GOT3 (cell line): ENCODE measurements at places on chromosomes 11 and 22.

GRCh38 chr11:28674433-28675103 is 566.4 kb downstream of the METTL15 start:
- DNase-seq = peak; percentile 5

DNA sequence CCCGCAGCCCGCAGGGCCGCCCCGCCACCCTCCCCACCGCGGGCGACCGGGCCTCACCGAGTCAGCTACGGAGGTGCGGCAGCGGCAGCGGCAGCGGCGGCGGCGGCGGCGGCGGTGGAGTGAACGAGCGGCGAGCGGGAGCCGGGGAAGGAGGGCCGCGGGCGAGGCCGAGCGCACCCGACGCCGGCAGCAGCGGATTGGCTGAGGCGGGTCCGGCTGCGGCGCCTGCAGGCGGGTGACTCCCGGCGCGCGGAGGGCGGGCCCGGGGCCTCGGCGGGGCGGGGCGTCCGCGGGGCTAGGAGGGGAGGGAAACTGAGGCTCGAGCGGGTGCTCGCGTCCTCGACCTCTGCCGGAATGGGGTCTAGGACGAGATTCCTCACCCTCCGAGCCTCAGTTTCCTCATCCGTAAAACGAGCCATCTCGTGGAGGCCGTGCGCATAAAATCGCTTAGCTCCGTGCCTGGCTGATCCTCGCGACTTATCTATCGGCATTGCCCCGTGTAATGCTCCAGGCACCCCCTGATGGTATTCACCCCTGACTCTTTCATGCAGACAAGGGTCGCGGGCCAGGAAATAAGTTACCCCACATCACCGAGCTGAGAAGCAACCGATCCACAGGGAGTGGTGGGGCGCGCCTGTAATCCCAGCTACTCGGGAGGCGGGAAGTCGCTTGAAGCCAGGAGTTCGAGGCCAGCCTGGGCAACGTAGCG is at the start of gene CPT1A:
Gene CPT1A (minus strand): TSS at position 199 of the 709 bp plus-strand sequence. CDS start 26,442 bp downstream, outside the sequence.
- DNase-seq = no peak

- no peak for DNase-seq
These were observed 60.1 kb downstream of the TRPC6 start for GRCh38 chr11:101523634-101524260.

DNA sequence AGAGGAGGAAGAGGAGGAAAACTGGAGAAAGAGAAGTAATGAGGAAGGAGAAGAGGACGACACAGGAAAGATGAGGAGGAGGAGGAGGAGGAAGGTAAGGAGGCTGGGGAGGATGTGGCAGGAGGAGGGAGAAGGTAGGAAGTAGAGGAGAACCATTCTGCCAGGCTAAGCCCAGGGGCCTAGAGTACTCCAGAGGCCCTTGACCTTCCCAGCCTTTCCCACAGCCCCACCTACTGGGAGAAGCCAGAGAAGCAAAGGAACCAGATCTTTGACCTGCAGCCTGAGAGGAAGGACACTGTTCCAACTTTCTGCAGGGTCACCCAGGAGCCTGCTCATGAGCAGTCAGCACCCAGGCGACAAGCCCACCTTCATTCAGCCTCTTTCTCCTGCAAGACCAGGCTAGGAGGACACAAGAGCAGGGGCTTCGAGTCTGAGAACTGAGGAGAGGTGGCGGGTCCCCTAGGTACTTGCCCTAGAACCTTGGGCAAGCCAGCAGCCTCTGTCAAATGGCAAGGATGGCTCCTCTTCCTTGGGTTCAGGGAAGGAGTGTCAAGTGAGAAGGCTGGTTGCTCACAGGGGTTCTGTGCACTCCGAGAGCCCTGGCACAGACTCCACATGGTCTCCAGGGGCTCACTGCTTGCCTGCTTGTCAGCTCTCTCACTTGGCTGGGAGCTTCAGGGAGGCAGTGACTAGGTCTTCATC is 27.9 kb upstream of the OAF start:
- no peak for DNase-seq

DNA sequence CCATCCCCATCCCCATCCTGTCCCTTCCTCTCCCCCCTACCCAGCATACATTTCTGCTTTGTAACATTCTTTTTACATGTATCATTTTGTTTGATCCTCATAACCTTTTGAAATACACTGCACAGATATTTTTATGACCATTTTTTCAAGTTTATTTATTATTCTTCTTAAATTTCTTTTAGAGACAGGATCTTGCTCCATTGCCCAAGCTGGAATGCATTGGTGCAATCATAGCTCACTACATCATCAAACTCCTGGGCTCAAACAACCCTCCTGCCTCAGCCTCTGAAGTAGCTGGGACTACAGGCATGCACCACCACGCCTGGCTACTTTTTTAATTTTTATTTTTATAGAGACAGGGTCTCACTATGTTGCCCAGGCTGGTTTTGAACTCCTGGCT is 99.4 kb upstream of the AKIP1 start:
- DNase-seq = no peak

DNA sequence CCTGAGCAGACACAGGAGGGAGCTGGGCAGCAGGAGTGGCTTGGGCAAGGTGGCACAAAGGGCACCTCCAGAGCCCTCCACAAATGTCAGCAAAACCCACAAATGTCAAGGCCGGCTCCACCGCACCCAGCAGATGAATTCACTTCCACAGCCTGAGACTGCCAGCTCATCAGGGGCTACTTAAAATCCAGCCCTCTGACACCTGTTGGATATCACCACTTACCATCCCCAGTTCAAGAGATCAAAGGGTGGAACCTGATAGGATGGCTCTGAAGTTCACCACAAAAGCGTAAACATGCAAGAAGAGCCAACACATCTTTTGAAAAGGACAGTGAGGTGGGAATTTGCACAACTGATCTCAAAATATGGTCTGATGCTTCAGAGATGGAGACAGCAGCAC is 168.6 kb upstream of the GRK3 start:
- DNase-seq = no peak

DNA sequence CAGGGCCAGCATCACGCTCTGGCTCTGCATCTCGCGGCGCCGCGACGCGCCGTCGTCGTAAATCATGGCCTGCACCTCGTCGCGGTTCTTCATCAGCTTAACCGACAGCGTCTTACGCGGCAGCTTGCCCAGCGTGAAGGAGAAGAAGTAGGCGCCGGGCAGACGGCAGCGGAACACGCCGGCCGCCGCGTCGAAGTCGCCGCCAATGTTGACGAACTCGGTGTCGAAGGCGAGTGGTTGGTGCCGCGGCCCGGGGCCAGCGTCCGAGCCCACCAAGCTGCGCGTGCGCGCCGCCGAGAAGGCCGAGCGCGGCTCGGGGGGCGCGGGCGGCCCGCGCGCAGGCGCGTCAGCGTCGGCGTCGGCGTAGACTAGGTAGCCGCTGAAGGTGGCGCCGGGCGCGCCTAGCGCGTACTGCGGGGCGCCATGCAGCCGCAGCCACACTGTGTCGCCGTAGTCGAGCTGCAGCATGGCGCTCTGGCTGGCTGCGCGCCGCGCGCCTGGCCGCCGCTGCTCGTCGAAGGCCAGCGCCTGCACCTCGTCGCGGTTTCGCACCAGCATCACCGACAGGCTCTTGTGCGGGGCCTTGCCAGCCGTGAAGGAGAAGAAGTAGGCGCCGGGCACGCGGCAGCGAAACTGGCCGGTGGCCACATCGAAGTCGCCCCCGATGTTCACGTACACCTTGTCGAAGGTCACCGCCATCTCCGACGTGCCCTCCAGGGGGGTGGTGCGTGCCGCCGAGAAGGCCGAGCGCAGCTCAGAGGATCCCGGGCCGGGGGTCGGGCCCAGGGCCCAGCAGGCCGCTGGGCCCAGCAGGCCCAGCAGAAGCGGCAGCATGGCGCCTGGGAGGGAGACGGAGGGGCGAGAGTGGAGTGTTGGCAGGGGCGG is 3.7 kb downstream of the FAM180B start:
- no peak for DNase-seq

- no peak for DNase-seq
These were observed 58.5 kb upstream of the ANO1 start for GRCh38 chr11:70019576-70020011.

DNA sequence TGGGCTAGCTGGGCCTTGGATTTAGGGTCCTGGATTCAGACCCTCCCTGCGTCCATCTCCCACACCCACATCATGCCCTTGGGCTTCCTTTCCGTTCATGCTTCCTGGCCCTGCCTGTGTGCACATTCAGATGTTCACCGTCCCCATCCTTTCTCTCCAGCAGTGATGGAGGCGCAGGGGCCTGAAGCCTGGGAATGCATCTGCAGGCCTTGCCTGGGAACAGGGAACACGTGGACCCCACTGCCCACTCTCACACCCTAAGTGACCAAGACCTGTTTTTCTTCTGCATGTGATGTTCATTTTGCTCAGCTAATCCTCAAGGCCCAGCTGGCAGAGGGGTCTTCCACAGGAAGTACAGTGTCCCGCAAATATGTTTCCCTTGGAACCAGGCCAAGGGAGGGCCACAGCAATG is 91.6 kb upstream of the PARVA start:
- no peak for DNase-seq

DNA sequence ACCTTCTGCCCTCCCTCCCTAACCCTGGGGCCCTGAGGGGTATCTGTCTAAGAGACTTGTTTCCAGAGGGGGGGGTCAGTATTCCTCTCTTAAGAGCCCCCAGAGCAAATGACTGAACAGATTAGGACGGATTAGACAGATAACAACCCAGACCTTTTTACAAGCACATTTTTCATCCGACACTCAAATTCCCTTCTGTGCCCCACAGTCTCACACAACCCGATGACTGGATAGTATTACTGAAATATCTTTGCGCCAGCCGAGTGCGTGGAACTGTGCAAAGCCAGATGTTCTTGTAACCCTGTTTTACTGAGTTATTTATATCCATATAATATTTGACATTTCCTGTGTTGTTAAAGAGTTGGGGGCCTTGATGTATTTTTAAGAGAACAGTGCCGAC is 30.9 kb upstream of the FLI1 start:
- DNase-seq = no peak

GRCh38 chr22:38271927-38272372 is 860 bp downstream of the TMEM184B start:
- DNase-seq = no peak

GRCh38 chr11:63851364-63851763 is 12.5 kb downstream of the MARK2 start:
- DNase-seq = no peak

GRCh38 chr11:34324466-34324865 is 33.3 kb downstream of the ABTB2 start:
- no peak for DNase-seq

DNA sequence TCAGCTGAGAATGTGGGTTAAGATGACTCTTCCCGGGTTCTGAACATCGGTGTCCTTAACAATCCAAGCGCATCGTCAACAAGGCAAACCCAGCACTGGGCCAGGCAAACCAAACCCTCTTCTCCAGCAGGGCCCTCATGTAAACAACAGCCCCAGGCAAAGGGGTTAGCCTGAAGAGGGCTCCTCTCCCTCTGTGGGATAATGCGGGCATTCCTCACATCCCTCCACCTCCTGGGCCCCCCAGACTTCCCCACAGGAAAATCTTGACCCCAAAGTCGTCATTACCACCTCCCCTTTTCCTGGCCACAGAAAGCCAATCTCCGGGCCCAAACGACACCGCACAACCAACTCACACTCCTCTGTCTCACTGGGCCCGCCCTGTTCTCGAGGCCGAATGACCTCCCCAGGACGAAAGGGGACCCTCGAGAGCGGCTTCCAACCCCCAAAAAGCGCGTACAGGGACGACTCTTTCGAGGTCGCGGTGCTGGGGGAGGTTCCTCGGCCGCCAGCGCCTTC is 566 bp downstream of the DDB1 start:
- DNase-seq = no peak

DNA sequence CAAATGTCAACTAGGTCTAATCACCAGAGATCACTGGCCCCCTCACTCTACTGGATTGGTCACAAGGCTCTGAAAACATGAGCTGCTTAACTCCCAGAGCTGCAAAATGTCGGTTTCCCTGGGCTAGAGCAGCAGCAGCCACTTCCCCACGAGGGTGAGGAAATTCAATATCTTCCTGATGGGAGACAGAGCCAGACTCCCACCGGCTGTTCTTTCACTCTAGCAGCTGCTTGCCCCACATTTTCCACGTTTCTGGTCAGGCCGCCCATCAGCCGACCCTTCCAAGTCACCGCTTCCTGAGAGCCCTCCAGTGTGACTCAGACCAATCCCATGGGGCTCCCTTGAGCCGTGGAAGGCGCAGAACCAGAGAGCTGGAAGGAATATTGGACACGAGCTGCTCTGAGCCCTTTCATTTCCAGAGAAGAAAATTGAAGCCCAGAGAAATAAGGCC is 227.0 kb downstream of the ADAMTS15 start:
- DNase-seq = no peak

- DNase-seq = no peak
These were observed 73.2 kb downstream of the GGTLC2 start for GRCh38 chr22:22717664-22718063.

DNA sequence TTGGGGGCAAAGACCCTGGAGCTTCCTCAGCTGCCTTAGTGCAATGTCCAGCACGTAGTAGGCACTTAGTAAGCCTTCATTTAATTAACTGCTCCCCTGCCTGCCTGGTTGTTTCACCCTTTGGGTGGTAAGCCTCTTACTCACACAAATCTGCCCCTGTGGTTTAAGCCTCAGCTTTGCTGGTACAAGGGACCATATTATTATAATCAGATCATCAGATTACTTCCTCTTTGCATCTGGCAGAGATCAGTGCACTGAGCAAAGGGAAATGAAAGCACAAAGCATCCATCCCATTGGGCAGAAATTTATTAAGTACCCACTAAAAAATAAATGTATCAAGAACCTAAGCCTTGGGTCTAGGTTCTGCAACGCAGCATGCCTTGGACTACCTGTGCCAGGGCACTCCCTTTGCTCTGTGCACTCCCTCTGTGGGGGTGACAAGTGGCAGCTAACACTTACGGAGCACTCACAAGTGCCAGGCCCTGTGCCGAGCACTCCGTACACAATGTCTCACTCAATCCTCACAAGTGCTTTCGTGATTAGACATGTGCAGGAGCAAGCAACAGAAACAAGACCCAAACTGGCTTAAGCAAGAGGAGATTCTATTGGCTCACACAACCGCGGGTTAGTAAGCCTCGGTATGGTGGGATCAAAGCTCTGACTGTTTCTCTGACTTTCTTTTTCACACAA is 34.9 kb upstream of the DAGLA start:
- DNase-seq = no peak

DNA sequence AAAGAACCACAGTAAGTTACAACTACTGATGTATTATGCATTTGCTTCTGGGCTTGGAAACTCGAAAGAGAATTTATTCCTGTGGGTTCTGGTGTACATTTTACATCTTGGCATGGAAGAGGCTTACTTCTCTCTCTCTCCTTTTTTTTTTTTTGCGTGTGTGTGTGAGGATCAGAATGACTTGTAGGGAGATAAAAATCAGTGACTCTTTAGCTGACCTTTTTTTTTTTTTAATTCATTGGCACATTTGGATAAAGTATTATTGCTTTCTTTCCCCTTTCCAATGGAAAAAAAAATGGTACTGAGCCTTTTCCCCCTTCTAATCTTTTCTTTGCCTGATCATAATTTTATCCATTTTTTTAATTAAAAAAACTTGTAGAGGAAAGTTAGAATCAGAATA is 43.5 kb downstream of the EXT2 start:
- no peak for DNase-seq
